Purkinje cell (primary cell): ENCODE measurements at places on chromosomes 3 and 15. TPM values are rescaled to one million over a fixed set of nuclear protein-coding genes. Genes with fewer than 3 reads are reported as not detected.

The CLDN11 gene
- 0.55 and 4.3 TPM in 2 replicates for polyA plus RNA-seq

The LRRIQ4 gene
- polyA plus RNA-seq, result not detected in 2 replicates

The PTX3 gene
- polyA plus RNA-seq, result 0.92 TPM in 1 of 2 replicates, not detected in the other

The RPL22L1 gene
- polyA plus RNA-seq, result 95.0 and 129 TPM in 2 replicates

The PLA2G4E gene
- 0.07 and 0.13 TPM in 2 replicates for polyA plus RNA-seq

The PLA1A gene
- 0.24 TPM in 1 of 2 replicates, not detected in the other for polyA plus RNA-seq

The P2RY14 gene
- polyA plus RNA-seq, result 2.1 TPM in 1 of 2 replicates, not detected in the other

The PLIN1 gene
- 0.74 and 2.3 TPM in 2 replicates for polyA plus RNA-seq

The CHST13 gene
- polyA plus RNA-seq, result not detected in 2 replicates

The FGD5 gene
- polyA plus RNA-seq, result 0.09 and 0.57 TPM in 2 replicates

The CPN2 gene
- not detected in 2 replicates for polyA plus RNA-seq

The KNSTRN gene
- 9.6 and 11.4 TPM in 2 replicates for polyA plus RNA-seq

The ST3GAL6 gene
- 39.4 and 46.5 TPM in 2 replicates for polyA plus RNA-seq

The FURIN gene
- polyA plus RNA-seq, result 3.5 and 4.7 TPM in 2 replicates

The KNG1 gene
- polyA plus RNA-seq, result not detected in 2 replicates

The CHRNA5 gene
- 0.16 and 7.7 TPM in 2 replicates for polyA plus RNA-seq

The MYO5C gene
- 2.6 and 4.4 TPM in 2 replicates for polyA plus RNA-seq

The CX3CR1 gene
- 0.43 TPM in 1 of 2 replicates, not detected in the other for polyA plus RNA-seq

The GDPGP1 gene
- polyA plus RNA-seq, result 2.6 and 3.0 TPM in 2 replicates

The CELSR3 gene
- 0.59 and 1.1 TPM in 2 replicates for polyA plus RNA-seq

The SPINT1 gene
- not detected in 2 replicates for polyA plus RNA-seq

The KBTBD12 gene
- 1.5 TPM in 1 of 2 replicates, not detected in the other for polyA plus RNA-seq

The EXD1 gene
- polyA plus RNA-seq, result 0.78 TPM in 1 of 2 replicates, not detected in the other

The NDUFB4 gene
- polyA plus RNA-seq, result 1,161 and 1,165 TPM in 2 replicates

The MKRN3 gene
- 6.7 and 14.7 TPM in 2 replicates for polyA plus RNA-seq

The GOLGA6A gene
- not detected in 2 replicates for polyA plus RNA-seq

The BFSP2 gene
- polyA plus RNA-seq, result not detected in 2 replicates

The WDR93 gene
- polyA plus RNA-seq, result 0.39 and 0.56 TPM in 2 replicates

The DPPA2 gene
- polyA plus RNA-seq, result not detected in 2 replicates

The NLGN1 gene
- polyA plus RNA-seq, result 12.7 and 14.2 TPM in 2 replicates

The HGD gene
- not detected in 2 replicates for polyA plus RNA-seq

The POPDC2 gene
- polyA plus RNA-seq, result not detected in 2 replicates

The CMTM8 gene
- polyA plus RNA-seq, result 1.7 TPM in 1 of 2 replicates, not detected in the other

The SERPINI2 gene
- polyA plus RNA-seq, result 0.44 and 5.8 TPM in 2 replicates

The AMIGO3 gene
- polyA plus RNA-seq, result not detected in 2 replicates

The KLF15 gene
- 0.94 and 1.7 TPM in 2 replicates for polyA plus RNA-seq

The CFAP100 gene
- not detected in 2 replicates for polyA plus RNA-seq

The SLCO2A1 gene
- not detected in 2 replicates for polyA plus RNA-seq
